ENCODE measurements at places on chromosomes 6 and 20.

- DNase-seq = no peak
Measured at GRCh38 chr6:34723203-34723602, 26.6 kb upstream of the ILRUN start.

DNA sequence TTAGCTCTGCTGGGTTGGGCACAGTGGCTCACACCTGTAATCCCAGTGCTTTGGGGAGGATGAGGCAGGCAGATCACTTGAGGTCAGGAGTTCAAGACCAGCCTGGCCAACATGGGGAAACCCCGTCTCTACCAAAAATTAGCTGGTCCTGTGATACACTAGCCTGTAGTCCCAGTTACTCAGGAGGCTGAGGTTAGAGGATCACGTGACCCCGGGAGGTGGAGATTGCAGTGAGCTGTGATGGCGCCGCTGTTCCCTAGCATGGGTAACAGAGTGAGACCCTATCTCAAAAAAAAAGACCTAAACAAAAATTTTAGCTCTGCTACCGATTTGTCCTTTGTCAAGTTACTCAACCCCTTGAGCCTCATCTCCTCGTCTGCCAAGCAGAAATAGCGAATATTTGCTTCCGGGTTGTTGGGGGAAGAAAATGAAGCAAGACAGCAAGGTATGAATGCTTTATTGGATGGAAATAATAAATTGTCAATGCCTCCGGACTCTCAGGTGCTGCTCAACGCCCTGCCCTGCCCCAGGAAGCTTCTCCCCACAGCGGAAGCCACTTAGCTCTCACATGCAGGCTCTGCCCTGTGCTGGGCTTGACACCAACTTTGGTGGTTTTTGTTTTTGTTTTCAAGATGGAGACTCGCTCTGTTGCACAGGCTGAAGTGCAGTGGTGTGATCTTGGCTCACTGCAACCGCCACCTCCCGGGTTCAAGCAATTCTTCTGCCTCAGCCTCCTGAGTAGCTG, 24.9 kb upstream of the ITCH start:
- DNase-seq = no peak

GRCh38 chr6:81843302-81843701, 90.8 kb upstream of the TENT5A start:
- DNase-seq = no peak

- no peak for DNase-seq
Measured at GRCh38 chr6:138818496-138819194, 22.8 kb downstream of the ECT2L start.

- no peak for DNase-seq
Measured at GRCh38 chr6:142781129-142781528, 163.8 kb downstream of the HIVEP2 start.
